Calu3 (cell line): ENCODE measurements at places on chromosomes 2 and 18. TPM values are rescaled to one million over a fixed set of nuclear protein-coding genes. Genes with fewer than 3 reads are reported as not detected.
A peak's percentile ranks its signal among the peaks of the same experiment; 100 is the strongest.

The STK17B gene
- 32.3 and 38.5 TPM in 2 replicates for total RNA-seq

- peaks cover 6% of the 10 kb centered on the region for H3K36me3 ChIP-seq
- H3K27ac ChIP-seq, result no peak overlapping the region
- H3K27me3 ChIP-seq, result peaks cover 22% of the 10 kb centered on the region
- no peak for DNase-seq
- no peak overlapping the region for H3K4me3 ChIP-seq
These were observed 916 bp downstream of the CETN1 start for GRCh38 chr18:581096-581495.

GRCh38 chr2:126769118-126769517 lies 113.2 kb downstream of the GYPC start:
- H3K36me3 ChIP-seq, result no peaks in the 10 kb centered on the region
- DNase-seq, result no peak
- no peak overlapping the region for H3K27ac ChIP-seq
- H3K4me3 ChIP-seq, result no peak overlapping the region

DNA sequence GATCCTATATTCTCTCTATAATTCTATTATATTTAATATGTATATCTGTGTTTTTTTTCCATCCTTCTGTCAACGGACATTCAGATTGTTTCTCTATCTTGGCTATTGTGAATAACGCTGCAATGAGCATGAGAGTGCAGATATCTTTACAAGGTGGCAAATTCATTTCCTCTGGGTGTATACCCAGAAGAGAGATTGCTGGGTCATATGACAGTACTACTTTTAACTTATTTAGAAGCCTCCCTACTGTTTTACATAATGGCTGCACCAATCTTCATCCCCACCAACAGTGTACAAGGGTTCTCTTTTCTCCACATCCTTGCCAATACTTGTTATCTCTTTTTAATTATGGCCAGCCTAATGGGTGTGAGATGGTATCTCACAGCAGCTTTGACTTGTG lies 66.5 kb downstream of the TSPYL6 start:
- no peak overlapping the region for H3K4me3 ChIP-seq
- no peaks in the 10 kb centered on the region for H3K27me3 ChIP-seq
- H3K4me1 ChIP-seq, result no peaks in the 10 kb centered on the region
- DNase-seq, result no peak

DNA sequence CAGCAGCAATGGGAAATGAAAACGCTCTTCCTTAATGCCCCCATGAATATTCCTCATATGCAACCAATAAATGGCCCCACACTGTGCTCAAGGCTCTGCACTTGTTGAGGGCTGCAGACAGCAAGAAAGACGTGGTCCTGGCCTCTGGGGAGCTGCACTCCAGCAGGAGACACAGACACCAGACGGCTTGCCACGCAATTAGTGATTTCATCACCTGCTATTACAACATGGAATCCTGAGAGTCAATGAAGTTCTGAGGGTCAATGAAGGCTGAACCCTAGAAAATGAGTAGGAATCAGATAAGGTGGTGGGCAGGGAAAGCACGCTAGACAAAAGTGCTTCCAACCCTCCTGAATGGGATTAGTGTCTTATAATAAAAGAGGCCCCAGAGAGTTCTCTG lies 18.9 kb downstream of the CREG2 start:
- no peak overlapping the region for H3K27ac ChIP-seq
- DNase-seq, result no peak
- H3K4me3 ChIP-seq, result no peak overlapping the region
- no peaks in the 10 kb centered on the region for H3K27me3 ChIP-seq

DNA sequence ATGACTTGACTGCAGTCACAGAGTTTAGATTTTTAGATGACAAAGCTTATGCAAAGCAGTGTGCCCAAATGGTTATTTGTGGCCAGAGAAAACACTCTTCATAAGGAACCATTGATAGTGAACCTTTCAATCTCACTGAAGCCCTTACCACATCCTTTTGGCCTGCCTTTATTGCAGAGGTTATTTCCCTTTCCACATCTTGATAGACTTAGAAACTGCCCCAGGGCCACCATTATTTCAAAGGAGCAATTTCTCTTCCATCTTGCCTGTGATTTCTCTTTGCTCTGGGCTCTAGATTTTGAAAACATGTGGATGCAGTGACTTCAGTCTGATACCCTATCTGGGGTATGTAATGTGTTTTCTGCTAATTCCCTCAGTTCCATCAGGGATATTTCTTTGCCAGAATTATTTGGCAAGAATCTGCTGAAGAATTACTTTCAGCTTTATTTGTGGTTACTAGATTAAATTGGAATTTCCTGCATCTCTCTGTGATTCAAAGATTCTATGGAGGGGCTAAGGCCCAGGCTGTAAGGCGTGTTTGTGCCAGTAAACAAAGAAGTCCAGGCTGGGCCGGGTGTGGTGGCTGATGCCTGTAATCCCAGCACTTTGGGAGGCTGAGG lies 51.0 kb downstream of the MOGAT1 start:
- peak overlapping the region; percentile 77 for H3K27ac ChIP-seq
- no peak overlapping the region for H3K4me3 ChIP-seq
- H3K36me3 ChIP-seq, result peaks cover 76% of the 10 kb centered on the region
- H3K4me1 ChIP-seq, result no peaks in the 10 kb centered on the region
- H3K27me3 ChIP-seq, result no peaks in the 10 kb centered on the region

GRCh38 chr2:202091476-202091875 lies 18.4 kb downstream of the KIAA2012 start:
- H3K4me1 ChIP-seq, result no peaks in the 10 kb centered on the region
- no peaks in the 10 kb centered on the region for H3K36me3 ChIP-seq
- DNase-seq, result no peak

The PLCL1 gene
- 0.07 TPM in 1 of 2 replicates, not detected in the other for total RNA-seq

GRCh38 chr18:41967680-41968079 lies 12.6 kb downstream of the PIK3C3 start:
- peaks cover 8% of the 10 kb centered on the region for H3K36me3 ChIP-seq
- no peak overlapping the region for H3K4me3 ChIP-seq
- H3K27me3 ChIP-seq, result no peaks in the 10 kb centered on the region
- H3K4me1 ChIP-seq, result no peaks in the 10 kb centered on the region
- DNase-seq, result no peak
- H3K27ac ChIP-seq, result no peak overlapping the region

DNA sequence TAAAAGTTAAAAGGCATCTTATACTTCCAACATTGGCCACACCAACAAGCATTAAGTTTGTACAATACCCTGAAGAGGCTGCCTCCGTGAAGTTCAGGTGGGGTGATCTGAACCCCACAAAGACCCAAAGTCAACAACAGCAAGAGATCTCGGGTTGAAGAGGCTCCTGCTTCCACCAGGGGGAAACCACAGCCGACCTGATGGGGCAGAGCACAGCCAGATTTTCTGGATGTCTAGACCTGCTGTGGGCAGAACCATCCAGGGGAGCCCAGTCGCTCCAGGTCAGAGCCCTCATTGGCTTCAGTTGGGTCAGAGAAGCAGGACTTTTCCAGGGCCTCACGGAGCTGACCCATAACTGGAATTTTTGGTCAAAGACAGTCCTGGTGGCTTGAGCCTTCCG lies 66.5 kb upstream of the ACKR3 start:
- H3K36me3 ChIP-seq, result no peaks in the 10 kb centered on the region
- no peak overlapping the region for H3K27ac ChIP-seq
- no peaks in the 10 kb centered on the region for H3K4me1 ChIP-seq
- H3K4me3 ChIP-seq, result no peak overlapping the region
- no peak for DNase-seq
- H3K27me3 ChIP-seq, result peaks cover 53% of the 10 kb centered on the region

The REG3A gene
- total RNA-seq, result not detected in 2 replicates

DNA sequence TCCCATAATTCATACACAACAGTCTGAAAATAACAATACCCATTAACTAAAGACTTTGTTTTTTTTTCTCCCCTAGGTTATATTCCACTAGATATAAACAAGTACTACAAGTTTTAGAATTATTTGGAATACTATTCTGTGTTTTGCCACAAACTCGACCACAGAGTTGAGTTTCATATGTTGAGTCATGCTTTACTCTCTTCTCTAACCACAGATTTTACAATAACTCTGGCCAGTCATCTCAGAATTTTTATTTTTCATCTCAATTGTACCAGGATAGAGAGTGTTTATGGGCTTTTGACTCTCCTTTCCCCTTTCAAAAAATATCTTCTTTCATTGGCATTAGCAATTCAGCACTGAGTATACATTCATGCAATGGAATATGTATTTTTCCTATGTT lies 348.7 kb upstream of the GALNT5 start:
- H3K4me1 ChIP-seq, result peaks cover 17% of the 10 kb centered on the region
- DNase-seq, result no peak
- H3K36me3 ChIP-seq, result no peaks in the 10 kb centered on the region
- no peak overlapping the region for H3K4me3 ChIP-seq
- H3K27me3 ChIP-seq, result no peaks in the 10 kb centered on the region

The TUBB8B gene
- 0.32 and 0.35 TPM in 2 replicates for total RNA-seq

The CFC1 gene
- total RNA-seq, result not detected in 2 replicates

DNA sequence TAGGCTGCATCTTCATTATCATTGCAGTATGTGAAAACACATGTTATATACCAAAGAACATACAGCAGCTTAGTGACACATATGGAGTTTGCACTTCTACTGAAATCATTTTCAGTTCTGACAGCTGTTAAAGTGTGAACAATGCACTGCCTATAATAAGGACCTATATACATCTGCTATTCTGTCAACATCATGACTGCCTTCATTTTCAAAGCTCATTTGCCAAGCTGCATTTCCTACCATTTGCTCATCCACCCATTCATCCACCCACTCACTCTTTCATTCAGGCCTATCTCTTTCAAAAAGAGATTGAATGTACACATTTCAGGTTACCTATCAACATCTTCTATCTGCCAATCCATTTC lies 81.7 kb upstream of the STK17B start:
- no peak for DNase-seq
- no peak overlapping the region for H3K27ac ChIP-seq
- H3K4me1 ChIP-seq, result peaks cover 32% of the 10 kb centered on the region
- no peak overlapping the region for H3K4me3 ChIP-seq
- no peaks in the 10 kb centered on the region for H3K36me3 ChIP-seq

DNA sequence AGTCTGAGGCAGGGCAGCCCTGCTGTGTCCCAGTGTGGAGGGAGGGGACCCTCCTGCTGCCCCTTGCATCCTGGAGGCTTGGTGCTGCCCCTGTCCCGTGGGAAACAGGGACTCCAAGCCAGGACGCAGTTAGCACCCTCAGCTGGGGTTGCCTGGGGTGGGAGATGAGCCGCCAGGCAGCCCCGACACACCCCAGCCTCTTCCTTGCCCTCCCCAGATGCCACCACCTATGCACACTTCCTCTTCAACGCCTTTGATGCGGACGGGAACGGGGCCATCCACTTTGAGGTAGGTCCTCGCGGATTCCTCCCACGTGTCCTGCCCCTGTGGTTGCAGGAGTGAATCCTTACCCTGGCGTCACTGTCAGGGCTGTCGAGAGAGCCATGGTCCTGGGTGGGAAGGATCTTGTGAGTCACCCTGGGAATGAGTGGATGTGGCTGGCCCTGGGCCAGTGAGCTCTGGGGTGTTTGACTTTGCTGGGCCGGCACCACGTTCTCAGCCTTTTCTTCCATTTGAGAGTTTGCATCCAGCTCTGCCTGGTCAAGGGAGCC lies 27.5 kb upstream of the FAHD2A start:
- no peak for DNase-seq
- H3K36me3 ChIP-seq, result no peaks in the 10 kb centered on the region
- no peak overlapping the region for H3K4me3 ChIP-seq

The PLB1 gene
- total RNA-seq, result 0.83 and 1.6 TPM in 2 replicates

DNA sequence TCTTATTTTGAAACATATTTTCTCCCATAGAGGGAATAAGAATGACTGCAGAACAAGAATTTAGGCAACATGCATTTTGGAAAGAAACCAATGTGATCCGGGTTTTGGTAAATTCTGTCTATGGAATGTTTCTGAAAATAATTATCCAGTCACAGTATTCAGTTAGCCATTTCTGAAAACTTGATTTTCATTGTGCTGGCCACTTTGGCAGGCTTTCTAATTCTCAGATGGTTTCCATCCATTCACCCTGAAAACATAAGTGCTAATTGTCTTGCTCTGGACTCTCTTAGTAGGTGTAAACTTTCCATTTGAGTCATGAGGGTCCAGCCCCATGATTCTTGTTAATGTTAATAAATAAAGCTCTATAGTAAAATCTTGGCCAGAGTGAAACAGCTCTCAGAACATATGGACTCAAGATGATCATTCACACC lies 176.5 kb downstream of the RBM43 start:
- H3K36me3 ChIP-seq, result no peaks in the 10 kb centered on the region
- H3K27me3 ChIP-seq, result peaks cover under 1% of the 10 kb centered on the region
- H3K27ac ChIP-seq, result no peak overlapping the region
- no peaks in the 10 kb centered on the region for H3K4me1 ChIP-seq

The ZNF804A gene
- total RNA-seq, result 0.09 TPM in 1 of 2 replicates, not detected in the other

GRCh38 chr2:219856602-219857001 lies 229.2 kb downstream of the SLC4A3 start:
- H3K4me1 ChIP-seq, result no peaks in the 10 kb centered on the region
- no peak overlapping the region for H3K27ac ChIP-seq
- H3K36me3 ChIP-seq, result no peaks in the 10 kb centered on the region
- DNase-seq, result no peak
- H3K27me3 ChIP-seq, result peaks cover 14% of the 10 kb centered on the region

The GRHL1 gene
- total RNA-seq, result 9.0 and 11.7 TPM in 2 replicates

DNA sequence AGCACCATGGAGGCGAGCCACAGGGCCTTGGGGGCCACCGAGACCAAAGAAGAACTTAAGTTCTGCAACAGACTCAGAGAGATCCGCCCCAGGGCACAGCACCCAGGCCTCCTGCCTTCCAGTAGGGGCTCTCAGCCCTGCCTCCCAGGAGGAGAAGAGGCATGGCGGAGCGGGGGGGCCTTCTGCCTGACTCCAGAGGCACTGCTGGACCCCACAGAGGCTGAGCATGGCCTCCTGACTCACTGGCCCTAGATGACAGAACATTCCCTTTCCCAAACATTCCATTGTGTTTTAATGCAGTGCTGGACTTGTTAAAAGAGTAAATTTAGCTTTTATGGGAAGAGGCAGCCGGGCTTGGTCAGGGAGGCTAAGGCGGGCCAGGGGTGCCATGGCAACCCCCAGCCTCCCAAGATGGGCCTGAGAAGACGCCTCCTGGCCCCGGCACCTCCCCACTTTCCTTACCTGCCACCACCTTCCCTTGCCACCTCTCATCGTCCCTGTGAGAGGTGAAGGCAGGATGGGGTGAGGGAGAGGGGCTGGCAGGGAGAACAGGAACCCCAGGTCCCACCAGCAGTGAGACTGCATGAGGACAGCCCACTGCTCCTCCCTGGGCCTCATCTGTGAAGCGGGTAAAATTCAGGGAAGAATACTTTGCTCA lies 65.4 kb downstream of the SMAD7 start:
- no peaks in the 10 kb centered on the region for H3K27me3 ChIP-seq
- DNase-seq, result no peak
- H3K36me3 ChIP-seq, result no peaks in the 10 kb centered on the region
- H3K27ac ChIP-seq, result no peak overlapping the region
- H3K4me1 ChIP-seq, result no peaks in the 10 kb centered on the region

DNA sequence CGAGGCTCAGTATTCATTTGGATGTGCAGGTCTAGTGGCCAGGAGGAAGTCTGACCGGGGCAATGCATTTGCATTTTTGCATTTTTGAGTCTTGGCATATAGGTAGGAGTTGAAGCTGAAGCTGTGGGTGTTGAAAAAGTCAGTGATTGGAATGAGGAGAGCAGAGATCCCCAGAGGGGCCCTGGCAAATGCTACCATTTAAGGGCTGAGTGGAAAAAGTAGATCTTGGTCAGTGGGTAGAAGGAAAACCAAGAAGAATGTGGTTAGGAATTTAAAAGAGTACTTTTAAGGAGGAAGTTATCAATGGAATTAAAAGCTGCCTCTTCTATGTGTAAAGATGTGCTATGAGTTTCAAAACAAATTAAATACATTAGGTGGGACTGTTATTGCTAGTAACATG lies 143.0 kb downstream of the ZEB2 start:
- no peaks in the 10 kb centered on the region for H3K27me3 ChIP-seq
- peaks cover under 1% of the 10 kb centered on the region for H3K36me3 ChIP-seq
- H3K27ac ChIP-seq, result no peak overlapping the region
- peaks cover 14% of the 10 kb centered on the region for H3K4me1 ChIP-seq
- no peak overlapping the region for H3K4me3 ChIP-seq

- peaks cover 15% of the 10 kb centered on the region for H3K36me3 ChIP-seq
- peak overlapping the region; percentile 50 for H3K4me3 ChIP-seq
- no peak for DNase-seq
These were observed 38.1 kb downstream of the SDC1 start for GRCh38 chr2:20186855-20187187.
